Cortex of kidney (tissue), 1 donor: ENCODE measurements at places on chromosomes 5 and 9.

GRCh38 chr5:142426129-142427014 is 101.6 kb upstream of the SPRY4 start:
- no peak for DNase-seq

GRCh38 chr5:141084487-141084989 is 9.9 kb upstream of the PCDHB2 start:
- DNase-seq: no peak

DNA sequence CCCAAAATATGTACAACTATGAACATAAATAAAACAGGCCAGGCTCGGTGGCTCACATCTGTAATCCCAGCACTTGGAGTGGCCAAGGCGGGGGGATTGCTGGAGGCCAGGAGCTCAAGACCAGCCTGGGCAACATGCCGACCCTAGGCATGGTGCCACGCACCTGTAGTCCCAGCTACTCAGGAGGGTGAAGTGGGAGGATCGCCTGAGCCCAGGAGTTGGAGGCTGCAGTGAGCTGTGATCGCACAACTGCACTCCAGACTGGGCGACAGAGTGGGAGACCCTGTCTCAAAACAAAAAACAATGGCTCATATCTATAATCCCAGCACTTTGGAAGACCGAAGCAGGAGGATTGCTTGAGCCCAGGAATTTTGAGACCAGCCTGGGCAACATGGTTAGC is 1.5 kb downstream of the HAUS6 start:
- no peak for DNase-seq

- no peak for DNase-seq
These were observed 309.1 kb downstream of the PSAT1 start for GRCh38 chr9:78606001-78606379.

- DNase-seq: no peak
These were observed 63.7 kb upstream of the CXCL14 start for GRCh38 chr5:135642488-135642870.

- no peak for DNase-seq
These were observed 73.9 kb upstream of the WWC1 start for GRCh38 chr5:168217497-168217896.

- no peak for DNase-seq
These were observed 26.2 kb downstream of the ZNF462 start for GRCh38 chr9:106889061-106889590.

GRCh38 chr5:140338908-140339307 is 7.5 kb downstream of the HBEGF start:
- no peak for DNase-seq

- no peak for DNase-seq
These were observed 180.8 kb downstream of the DNAH5 start for GRCh38 chr5:13763719-13764118.

DNA sequence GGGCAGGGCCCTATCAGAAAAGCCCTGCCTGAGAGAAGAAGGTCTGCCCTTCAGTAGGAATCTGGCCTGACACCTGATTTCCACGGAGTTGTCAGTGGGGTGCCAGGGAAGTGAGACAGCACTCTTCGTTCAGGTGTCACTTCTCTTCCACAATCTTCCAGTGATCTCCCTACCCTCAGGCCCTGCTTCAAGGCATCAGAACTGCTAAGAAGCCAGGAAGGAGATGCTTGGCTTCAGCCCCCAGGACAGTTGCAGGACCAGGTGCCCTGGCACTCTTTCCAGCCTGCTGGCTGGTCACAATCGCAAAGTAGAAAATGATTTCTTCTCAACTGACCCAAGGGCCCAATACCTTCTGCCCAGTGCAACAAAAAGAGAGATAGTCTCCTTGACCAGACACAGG is 50.3 kb downstream of the SPOCK1 start:
- no peak for DNase-seq

DNA sequence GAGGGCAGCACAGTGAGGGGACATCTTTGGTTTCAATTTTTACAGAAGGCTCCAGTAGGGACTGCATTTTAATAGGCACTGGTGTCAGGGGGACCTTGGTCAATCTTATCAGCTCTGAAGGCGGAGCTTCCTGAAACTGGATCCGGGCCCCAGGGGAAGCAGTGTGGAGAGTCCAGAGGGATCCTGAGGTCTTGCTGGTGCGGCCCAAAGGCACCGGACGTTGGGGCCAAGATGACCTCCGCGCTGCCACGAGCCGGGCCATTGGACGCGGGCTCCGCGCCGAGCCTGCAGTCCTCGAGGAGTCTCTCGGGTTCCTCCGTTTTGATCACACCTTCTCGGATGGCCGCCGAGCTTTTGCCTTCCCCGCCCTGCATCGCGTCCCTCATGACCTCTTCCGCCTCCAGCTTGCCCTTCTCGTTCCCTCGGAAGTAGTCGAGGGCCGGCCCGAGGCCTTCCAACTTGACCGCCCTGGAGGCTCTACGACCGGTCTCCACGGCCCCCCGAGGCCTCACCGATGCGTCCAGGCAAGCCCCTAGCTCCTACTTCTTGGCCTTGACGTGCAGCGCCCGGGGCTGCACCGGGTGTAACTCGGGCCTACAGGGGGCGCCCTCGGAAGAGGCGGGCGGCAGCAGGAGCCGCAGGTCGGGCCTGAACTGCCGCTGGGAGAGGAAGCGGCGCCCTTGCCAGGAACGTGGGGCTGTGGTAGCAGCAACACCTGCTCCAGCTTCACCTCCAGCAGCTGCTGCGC is 18.8 kb downstream of the C5orf52 start:
- DNase-seq: no peak

GRCh38 chr9:83204047-83204446 is 141.1 kb upstream of the RASEF start:
- DNase-seq: no peak

GRCh38 chr5:168893283-168893682 is 314.1 kb upstream of the PANK3 start:
- DNase-seq: no peak

DNA sequence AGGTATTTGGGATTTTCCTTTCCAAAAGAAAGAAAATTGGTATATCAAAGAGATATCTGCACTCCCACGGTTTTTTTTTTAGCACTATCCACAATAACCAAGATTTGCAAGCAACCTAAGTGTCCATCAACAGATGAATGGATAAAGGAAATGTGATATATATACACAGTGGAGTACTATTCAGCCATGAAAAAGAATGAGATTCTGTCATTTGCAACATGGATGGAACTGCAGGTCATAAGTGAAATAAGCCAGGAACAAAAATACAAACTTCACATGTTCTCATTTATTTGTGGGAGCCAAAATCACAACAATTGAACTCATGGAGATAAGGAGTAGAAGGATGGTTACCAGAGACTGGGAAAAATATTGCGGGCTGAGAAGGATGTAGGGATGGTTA is 9.8 kb downstream of the ANKRD31 start:
- DNase-seq: no peak

GRCh38 chr5:78355561-78355960 is 4.9 kb upstream of the SCAMP1 start:
- DNase-seq: no peak

GRCh38 chr9:78214492-78214891 is 21.4 kb upstream of the CEP78 start:
- DNase-seq: no peak

GRCh38 chr9:72312386-72312987 is 52.5 kb downstream of the ZFAND5 start:
- no peak for DNase-seq

GRCh38 chr9:125758986-125759763 is 12.0 kb downstream of the PBX3 start:
- DNase-seq: no peak

GRCh38 chr9:136314944-136315343 is 11.1 kb upstream of the CCDC187 start:
- no peak for DNase-seq

DNA sequence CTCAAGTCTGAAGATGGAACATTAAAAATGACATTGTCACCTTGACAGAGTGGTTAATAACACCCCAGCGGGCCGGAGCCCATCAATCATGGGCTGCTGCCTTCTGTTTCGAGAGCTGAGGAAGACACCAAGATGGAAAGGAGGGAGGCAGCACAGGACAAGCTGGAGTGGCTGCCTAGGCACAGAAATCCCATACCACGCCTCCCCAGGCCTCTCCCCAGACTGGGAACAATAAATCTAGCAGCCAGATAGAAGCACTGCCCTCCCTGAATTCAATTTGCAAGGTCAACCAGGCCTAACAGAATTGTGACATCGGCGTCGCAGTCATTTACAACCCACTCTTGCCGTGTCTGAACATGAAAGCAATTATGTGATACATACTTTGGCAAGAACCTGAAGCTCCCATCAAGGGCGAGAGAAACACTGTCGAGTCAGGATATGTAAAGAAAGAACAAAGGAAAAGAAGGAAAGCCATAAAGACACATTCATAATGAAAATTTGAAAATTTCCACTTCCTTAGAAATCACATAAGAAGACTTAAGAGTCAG is 35.4 kb upstream of the ZNF354A start:
- DNase-seq: no peak

GRCh38 chr9:77838986-77839385 is 190.9 kb upstream of the GNA14 start:
- no peak for DNase-seq

DNA sequence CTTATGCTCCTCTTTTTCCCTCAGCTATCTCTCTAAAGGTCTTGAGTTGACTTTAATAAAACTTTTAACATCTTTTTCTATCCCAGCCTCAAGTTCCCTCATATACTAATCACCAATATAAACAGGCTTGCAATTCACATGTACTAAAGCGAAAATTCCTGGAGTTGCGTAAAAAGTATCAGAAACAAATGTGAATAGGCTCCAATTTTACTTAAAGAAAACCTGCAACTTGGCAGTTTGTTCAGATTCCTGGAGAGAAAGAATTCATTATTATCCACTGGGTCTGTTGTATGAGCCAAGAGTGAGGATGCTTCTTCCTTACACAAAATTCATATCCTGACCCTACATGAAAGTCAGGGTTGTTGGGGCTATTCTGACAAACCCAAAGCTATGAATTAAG is 384.2 kb downstream of the DTWD2 start:
- no peak for DNase-seq

- DNase-seq: no peak
These were observed 515.9 kb downstream of the RAB3C start for GRCh38 chr5:59098743-59099142.

DNA sequence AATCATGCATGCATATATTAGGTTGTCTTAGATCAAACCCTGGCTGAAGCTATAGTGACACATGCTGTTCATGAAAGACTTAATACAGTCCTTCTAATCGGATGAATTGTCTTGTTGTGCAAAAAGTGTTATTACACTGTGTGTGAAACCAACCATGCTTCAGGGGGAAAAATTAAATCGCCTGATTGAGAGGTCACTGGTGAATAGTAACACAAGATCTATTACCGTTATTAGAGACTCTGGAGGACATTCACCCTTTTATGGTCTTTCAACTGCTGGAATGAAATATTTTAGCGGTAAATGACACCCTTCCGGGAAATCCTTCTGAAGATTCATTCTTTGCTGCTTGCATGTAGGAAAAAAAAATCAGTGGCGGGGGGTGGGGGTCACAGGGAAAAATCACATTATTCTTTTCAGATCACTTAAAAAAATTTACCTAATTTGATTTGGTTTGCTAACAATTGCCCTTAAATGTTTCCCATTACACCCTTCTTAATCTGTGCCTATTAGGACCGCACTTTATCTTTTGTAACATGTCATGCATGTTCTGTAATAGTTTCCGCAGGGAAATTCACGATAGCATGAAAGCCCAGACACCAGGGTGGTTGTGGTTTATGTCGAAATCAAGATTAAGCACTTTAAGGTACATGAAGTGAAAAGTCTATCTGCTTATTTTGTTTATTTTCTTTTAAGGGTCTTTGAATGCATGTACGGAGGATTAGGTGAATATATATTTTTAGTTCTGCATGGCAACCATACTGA is 120.6 kb downstream of the FOCAD start:
- no peak for DNase-seq

DNA sequence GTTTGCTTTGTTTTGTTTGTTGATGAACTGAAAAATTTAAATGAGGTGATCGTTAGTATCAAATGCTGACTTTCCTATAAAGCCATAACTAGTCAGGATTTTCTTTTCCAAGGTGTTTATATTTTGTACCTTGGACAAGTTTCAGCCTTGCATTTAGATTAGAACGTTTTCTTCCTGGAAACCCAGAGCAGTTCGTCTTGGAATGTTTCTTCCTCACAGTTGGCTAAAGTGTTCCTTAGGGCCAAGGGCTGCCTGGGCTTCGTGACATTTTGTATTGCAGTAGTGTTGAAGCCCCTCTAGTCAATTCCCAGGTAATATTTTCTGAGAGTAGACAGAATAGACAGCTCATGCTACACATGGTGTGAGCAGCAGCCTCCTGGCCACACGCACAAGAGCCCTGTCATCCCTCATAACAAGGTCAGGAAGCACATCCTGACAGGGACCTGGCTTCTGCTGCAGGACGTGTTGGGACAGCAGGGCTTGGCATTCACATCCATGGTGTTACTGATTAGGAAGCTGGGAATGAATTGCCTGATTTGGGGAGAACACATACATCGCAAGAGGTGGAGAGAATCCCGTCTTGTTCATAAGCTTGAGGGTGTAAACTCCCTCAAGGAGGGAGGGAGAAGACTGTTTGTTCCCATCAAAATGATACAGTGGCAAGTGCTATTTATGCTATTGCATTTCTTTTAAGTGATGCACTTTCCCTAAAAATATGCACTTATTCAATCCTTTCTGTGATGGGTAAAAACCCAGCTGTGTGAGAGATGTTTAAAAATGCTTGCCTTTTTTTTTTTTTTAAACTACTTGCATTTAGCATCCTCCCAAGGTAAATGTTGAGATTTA is 31.7 kb downstream of the FUBP3 start:
- DNase-seq: no peak

- no peak for DNase-seq
These were observed 181.7 kb upstream of the CD180 start for GRCh38 chr5:67378256-67378655.

DNA sequence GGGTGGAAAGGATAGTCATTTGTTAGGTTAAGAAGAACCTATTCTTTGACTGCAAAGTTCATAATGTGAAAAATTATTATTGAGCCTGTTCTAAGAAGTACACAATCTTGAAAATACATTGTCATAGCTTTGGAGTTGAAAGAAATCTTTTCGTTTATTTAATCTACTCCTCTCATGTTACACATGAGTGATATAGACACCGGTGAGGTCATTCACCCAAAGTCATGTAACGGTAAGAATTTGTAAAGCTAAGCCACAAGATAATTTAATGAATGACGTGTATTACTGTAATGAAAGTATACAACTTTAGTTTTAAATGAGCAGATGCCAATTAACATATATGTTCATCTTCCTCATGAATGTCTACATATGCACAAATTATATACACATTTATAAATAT is 284.1 kb upstream of the PDE4D start:
- DNase-seq: no peak

GRCh38 chr5:138790684-138791083 is 37.5 kb downstream of the CTNNA1 start:
- DNase-seq: no peak

GRCh38 chr5:52468976-52469375 is 318.7 kb upstream of the ITGA1 start:
- no peak for DNase-seq

- no peak for DNase-seq
These were observed 19.3 kb upstream of the CDKN2B start for GRCh38 chr9:22028394-22028793.

- no peak for DNase-seq
These were observed 42.7 kb downstream of the WDR36 start for GRCh38 chr5:111134864-111135263.

GRCh38 chr5:80959768-80960442 is at the start of gene RASGRF2:
Gene RASGRF2, plus strand, starts transcription at chr5:80960363. Its CDS starts 376 bp downstream, at chr5:80960739.
- DNase-seq: no peak
